PC-9 (cell line): ENCODE measurements at places on chromosomes 3 and 15.
A peak's percentile ranks its signal among the peaks of the same experiment; 100 is the strongest.

GRCh38 chr3:141006344-141006743 is 44.8 kb upstream of the SPSB4 start:
- DNase-seq, result no peak

DNA sequence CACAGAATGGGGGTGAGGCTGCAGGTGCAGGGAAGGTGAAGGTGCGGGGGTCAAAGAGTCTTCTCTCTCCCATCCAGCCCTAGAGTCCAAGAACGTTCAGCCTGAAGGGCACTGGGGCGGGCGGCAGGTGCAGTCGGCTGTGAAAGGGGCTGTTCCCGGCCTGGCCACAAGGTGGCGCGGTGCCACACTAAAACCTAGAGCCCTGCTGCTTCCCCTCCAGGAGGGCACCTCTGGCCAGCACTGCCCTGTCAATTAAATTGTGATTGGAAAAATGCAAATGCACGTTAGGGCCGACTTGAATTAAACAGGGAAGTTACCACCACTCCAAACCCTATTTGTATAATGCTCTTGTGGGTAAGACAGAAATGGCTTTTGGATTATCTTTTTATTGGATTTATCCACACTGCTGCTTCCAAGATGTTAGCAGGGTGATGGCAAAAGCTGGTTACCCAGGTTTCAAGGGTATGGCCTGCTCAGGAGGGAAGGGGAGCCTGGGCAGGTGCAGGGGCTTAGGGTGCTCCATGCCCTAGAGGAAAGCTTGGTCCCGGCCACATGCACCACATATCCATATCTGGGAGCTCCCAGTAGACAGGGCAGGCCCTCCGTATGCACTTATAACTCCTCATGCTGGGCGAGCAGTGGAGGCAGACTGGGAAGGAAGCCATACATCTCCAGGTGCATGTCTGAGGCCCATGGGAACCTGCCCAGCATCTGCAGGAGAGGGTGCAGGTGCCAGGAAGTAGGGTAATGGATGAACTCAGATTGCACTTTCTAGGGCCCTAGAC is 119.8 kb downstream of the ADCY5 start:
- peak; percentile 42 for DNase-seq

GRCh38 chr3:104291437-104291851 is 1075.3 kb upstream of the ALCAM start:
- no peak for DNase-seq

DNA sequence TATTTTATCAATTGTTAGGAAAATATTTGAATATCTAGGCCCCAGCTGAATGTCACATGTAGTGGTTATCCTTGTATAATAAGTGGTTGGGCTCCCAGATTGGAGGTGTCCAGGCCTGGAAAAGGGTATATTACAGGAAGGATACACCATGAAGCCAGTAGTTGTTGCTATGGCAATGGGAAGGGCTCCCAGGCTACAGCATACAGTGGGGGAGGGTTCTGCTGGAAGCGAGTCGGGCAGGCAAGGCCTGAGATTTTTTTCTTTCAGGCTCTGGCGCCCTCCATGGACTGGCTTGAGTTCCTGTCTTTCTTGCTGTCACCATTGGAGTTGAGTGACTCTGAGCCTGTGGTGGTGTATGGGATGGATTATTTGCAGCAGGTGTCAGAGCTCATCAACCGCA is 8.9 kb downstream of the ECE2 start:
- peak; percentile 67 for DNase-seq

DNA sequence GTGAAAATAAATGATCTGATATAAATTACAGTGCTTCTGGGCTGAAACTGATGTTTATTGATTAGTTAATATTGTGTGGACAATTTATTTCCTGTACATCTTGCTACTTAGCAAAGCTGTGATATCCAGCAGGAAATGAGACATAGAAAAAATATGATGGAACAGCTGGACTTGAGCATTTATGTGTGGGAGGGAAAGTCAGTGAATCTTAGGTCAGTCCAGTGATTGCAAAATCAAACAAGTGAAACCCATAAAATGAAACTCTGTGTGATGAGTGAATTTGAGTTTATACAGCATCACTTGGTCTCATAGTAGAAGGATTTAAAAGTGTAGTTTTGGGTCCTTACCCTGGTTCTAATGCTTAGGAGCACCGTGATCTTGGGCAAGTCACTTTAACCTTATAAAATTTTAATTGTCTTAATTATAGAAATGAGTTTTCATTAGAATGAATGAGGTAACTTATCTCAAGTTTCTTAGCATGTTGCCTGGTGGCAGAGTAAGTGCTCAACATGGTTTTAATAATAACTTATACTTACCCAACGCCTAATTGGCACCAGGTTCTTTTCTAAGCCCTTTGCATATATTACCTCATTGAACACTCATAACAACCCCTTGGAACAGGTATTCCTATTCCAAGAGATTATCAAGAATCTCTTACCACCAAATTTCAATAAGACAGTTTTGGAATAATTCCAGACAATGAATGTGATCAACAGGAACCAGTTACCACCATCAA is 194.6 kb downstream of the ADAMTSL3 start:
- DNase-seq, result no peak

DNA sequence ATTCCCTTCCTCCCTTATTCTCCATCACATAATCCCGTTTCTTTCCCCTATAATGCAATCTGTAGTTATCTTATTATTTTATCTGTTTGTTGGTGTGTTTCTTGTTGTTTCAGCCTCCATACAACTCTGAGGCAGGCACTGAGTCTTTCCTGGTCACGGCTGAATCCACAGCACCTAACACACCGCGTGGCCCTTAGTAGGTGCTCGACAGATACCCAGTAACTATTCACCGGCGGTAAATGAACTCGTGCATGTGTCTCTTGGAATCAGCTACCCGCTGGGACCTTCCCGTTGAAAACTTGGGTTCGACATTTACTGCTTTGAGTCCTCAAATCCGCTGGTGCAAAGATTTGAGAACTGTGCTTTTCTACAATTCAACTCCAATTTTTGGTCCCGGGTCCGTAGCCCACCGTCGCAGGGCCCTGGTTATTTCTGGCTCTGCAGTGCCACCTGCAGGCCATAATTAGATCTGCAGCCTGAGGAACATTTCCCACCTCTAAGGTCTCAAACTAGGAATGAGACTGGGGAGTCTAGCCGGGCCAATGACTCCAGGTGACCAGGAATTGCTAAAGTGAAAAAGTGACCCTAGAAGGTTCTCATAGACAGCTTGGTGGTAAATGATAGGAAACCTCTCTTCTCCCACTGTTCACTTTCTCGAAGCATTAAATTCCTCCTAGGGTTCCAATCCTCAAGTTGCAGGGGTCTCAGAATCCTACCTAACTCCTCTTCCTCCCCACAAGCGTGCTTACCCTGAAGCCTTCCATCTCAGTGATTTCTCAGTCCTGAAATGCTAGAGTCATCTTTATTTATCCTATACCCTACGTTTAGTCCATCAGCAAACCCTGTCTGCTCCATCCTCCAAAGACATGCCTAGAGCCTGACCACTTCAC is 40.0 kb upstream of the TRH start:
- DNase-seq, result peak; percentile 26

GRCh38 chr3:187669675-187670504 is at the start of gene SST:
Gene SST, minus strand, starts transcription at chr3:187670394. Its CDS starts 103 bp downstream, at chr3:187670291.
- DNase-seq, result no peak

- no peak for DNase-seq
Observed at GRCh38 chr3:193842029-193842798, 249.2 kb downstream of the OPA1 start.

GRCh38 chr15:31381801-31382712 is 55.4 kb downstream of the KLF13 start:
- no peak for DNase-seq

- no peak for DNase-seq
Observed at GRCh38 chr3:177607589-177607988, 410.3 kb upstream of the TBL1XR1 start.

- no peak for DNase-seq
Observed at GRCh38 chr15:62648954-62649353, 393.6 kb upstream of the TPM1 start.

DNA sequence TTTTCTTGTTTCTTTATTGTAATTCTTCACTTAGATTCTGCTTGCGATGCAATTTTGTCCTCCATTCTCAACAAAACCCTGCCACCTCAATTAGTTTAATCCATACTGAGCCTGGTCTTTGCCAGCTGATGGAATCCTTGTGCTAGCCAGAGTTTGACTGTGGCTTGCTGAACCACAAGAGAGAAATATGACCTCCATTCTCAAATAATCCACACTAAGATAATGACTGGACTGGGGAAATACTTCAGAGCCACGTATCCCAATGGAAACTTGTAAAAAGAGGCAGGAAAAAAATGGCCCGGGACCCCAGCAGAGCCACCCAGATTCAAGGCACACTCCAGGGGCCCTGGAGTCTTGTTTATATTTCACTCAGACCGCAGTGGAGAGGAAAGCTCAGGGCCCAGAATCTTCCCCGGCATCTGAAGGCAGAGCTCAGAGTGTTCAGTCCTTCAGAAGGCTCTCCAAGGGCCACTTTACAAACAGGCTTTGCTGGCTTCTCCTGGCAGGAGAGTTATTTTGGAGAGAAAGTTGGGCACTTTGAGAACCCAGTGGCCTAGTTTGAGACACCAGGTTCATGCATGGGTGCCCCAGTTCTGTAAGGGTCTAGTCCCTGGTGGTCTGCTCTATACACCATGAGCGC is 62.7 kb downstream of the SSUH2 start:
- DNase-seq, result no peak

GRCh38 chr3:169759256-169759655 is 5.6 kb downstream of the TERC start:
- DNase-seq, result no peak

- no peak for DNase-seq
Observed at GRCh38 chr15:81758818-81759284, 287.0 kb downstream of the MEX3B start.

DNA sequence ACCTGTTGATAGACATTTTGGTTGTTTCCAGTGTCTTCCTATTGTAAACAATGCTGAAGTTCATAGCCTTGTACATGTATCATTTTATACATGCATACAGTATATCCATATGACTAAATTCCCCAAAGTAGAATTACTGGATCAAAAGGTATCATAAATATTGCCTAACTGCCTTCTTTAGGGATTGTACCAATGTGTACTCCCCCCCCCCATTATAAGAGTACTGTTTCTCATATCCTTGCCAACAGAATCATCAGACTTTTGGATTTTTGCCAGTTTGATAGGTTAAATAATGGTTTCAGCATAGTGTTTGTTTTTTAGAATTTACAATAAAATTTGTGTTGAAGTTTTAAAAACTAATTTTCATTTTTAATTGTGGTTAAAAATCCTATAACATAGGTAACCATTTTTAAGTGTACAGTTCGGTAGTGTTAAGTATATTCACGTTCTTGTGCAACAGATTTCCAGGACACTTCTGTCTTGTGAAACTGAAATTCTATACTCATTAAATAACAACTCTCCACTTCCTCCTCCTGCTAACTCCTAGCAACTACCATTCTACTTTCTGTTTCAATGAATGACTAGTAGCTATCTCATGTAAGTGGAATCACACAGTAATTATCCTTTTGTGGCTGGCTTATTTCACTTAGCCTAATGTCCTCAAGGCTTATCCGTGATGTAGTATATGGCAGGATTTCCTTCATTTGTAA is 30.8 kb upstream of the MAP3K13 start:
- DNase-seq, result no peak

- DNase-seq, result no peak
Observed at GRCh38 chr3:74633021-74633420, 18.6 kb upstream of the CNTN3 start.

- DNase-seq, result no peak
Observed at GRCh38 chr15:75171408-75171807, 30.3 kb upstream of the C15orf39 start.

- DNase-seq, result no peak
Observed at GRCh38 chr3:11002371-11002807, 9.8 kb downstream of the SLC6A1 start.

GRCh38 chr3:160403028-160403545 is 3.6 kb downstream of the SMC4 start:
- DNase-seq, result no peak

- no peak for DNase-seq
Observed at GRCh38 chr3:174792864-174793263, 66.3 kb upstream of the NAALADL2 start.

- no peak for DNase-seq
Observed at GRCh38 chr15:55574096-55574495, 14.0 kb downstream of the PYGO1 start.

- no peak for DNase-seq
Observed at GRCh38 chr3:141235661-141236171, 4.1 kb downstream of the PXYLP1 start.

GRCh38 chr3:41328926-41329325 is 129.6 kb downstream of the CTNNB1 start:
- peak; percentile 40 for DNase-seq

GRCh38 chr3:109143646-109144045 is 7.1 kb downstream of the C3orf85 start:
- DNase-seq, result no peak

GRCh38 chr15:31974154-31974794 is 56.0 kb upstream of the CHRNA7 start:
- DNase-seq, result no peak

- DNase-seq, result peak; percentile 72
Observed at GRCh38 chr3:31067004-31067403, 172.5 kb upstream of the GADL1 start.

DNA sequence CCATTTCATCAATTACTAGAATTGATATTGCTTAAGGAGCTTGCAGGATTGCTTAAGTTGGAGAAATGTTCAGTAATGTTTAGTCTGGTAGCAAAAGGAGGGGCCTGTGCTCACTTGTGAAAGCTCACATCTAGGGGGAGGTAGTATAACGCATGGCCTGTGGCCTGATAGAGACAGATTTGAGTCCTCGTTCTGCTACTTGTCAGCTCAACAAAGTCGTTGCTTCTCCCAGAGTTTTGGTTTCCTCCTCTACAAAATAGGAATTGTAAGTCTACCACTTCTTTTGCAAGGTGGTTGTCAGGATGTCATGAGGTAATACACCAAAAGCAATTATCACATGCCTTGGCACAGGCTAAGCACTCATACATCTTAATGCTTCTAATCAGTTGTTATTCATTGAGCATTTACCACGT is 1.3 kb downstream of the ST3GAL6 start:
- DNase-seq, result no peak

GRCh38 chr3:178795349-178795748 is 259.1 kb downstream of the KCNMB2 start:
- DNase-seq, result no peak

DNA sequence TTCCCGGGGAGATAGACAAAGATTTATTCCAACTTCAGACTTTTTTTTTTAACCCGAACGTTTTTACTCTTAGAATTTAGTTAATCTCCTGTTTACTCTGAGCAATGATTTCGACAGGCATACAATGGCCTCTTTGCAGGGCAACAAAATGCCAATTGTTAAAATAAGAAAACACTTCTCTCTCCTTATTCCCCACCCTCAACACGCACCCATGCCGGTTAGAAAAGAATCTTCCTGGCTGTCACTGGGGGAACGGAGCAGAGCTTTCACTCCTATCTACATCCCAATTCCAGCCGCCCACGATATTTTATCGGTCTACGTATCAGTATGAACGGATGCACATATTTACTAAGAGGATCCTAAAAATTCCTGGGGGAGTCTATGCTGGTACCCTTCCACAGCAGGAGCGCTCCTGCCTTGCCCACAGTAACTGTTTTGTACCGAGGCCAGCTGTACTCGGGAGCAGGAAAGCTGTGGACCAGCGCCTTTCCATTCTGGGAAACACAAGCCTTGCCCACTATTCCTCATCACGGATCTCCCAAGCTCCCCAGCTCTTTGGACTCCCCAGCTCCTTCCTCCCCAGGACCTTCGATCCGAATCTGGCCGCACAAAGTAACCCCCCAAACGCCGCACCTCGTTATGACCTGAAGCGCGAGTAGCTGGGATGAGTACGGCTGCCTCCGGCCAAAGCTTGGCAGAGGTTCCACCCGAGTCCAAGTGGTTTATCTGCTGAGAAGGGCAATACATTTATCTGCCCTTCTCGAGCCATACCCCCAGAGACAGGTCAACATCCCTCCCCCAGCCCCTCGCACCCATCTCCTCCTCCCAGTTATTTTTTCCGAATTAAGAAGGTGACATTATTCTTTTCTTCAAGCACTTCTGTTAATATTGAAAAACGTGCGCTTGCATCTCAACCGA is 2.2 kb upstream of the FOXB1 start:
- DNase-seq, result no peak
